ENCODE measurements at places on chromosomes 11 and 22. TPM values are rescaled to one million over a fixed set of nuclear protein-coding genes. Genes with fewer than 3 reads are reported as not detected.

DNA sequence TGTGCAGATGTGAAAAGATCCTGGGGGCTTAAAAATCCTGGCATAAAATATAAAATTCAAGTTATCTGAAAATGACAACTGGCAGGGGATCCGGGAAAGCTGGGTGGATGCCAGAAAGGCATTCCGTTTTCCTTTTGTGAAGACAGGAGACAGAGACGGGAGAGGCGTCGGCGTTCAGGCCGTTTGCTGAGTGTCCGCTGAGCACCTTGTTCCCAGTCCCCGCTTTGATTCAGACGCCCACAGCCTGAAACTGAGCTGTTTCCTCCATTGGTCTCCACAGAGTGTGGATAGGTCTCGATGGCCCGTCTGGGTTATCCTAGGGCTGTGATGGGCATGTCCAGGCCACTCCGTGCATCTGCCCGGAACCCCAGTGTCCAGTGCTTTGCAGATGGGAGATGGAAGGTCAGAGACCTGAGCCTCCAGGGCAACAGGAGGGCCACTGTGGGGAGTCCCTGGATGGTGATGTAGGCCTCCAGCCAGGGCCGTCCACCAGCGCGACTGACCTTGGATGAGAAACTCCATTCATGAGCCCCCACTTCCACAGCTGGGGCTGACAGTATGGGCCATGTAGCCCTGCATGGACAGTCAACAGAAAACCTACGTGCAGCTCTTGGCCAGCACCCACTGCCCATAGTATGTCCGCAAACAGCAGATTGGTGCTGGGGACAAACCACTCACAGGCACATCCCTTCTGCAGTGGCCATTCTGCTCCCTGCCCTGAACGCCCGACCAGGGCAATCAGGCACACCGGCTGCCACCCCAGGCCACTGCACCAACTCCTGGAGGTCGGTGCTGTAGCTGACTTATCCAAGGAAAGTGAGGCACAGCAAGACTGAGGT lies 11.6 kb downstream of the MRGPRF start:
- no peak for DNase-seq

- no peak for DNase-seq
Measured at GRCh38 chr22:23219822-23220484, 39.6 kb downstream of the BCR start.

The BBOX1 gene
- total RNA-seq = not detected

The MLC1 gene
- total RNA-seq = not detected

The OR52E2 gene
- total RNA-seq = not detected
